ENCODE measurements at places on chromosomes 13 and 19. TPM values are rescaled to one million over a fixed set of nuclear protein-coding genes. Genes with fewer than 3 reads are reported as not detected.

GDF15 gene
- 49.9 TPM for total RNA-seq

RNF17 gene
- 0.86 TPM for total RNA-seq

C13orf42 gene
- not detected for total RNA-seq

MEX3D gene
- total RNA-seq, result 48.6 TPM

CGB5 gene
- not detected for total RNA-seq

REEP6 gene
- total RNA-seq, result 0.97 TPM

SIGLEC5 gene
- total RNA-seq, result not detected

PCP2 gene
- not detected for total RNA-seq

- DNase-seq, result peak; percentile 97
Observed at GRCh38 chr19:11091703-11092153, 2.5 kb downstream of the LDLR start.

GRCh38 chr19:32324631-32325285 lies 20.7 kb upstream of the ZNF507 start:
- DNase-seq, result no peak

- DNase-seq, result no peak
Observed at GRCh38 chr19:13032837-13033236, 37.6 kb downstream of the NFIX start.

GRCh38 chr13:71877256-71877653 lies 10.3 kb upstream of the DACH1 start:
- DNase-seq, result no peak

- peak; percentile 53 for DNase-seq
Observed at GRCh38 chr13:44879452-44880058, 109.7 kb downstream of the NUFIP1 start.

GRCh38 chr13:41370736-41371135 lies 59.7 kb downstream of the NAA16 start:
- DNase-seq, result peak; percentile 53

DNA sequence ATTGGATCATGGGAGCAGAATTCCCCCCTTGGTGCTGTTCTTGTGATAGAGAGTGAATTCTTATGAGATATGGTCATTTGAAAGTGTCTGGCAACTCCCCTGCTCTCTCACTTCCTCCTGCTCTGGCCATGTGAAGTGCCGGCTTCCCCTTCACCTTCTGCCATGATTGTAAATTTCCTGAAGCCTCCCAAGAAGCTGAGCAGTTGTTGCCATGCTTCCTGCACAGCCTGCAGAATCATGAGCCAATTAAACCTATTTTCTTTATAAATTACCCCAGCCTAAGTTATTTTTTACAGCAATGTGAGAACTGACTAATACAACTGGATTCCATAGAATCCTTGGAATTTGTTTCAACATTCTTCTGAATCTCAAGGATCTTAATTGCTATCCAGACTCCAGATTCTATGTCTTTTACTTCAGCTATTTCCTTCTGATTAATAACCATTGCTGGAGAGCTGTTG lies 328.1 kb downstream of the SLITRK5 start:
- DNase-seq, result no peak

DNA sequence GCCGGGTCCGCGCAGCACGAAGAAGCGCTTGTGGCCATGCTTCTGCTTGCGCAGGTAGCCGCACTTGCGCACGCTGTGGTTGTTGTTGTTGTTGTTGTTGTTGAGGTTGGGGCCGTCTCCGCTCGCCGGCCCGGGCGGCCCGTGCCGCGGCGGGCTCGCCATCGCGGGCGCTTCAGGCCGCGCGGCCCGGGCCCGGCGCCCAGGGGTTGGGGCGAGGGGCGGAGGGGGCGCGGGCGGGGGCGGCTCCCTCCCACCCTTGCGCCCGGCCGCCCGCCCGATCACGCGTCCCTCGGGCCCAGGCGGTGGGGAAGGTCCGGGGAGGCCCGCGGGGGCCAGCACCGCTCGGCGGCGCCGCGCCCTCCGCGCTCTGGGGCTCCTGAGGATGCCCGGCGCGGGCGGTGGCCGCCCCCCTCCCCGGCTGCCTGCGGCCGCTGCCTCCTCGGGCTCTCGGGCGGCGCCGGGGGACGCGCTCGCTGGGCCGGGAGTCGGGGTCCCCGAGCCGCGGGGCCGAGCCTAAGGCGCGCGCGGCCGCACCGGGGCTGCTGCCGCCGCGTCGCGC lies 412 bp downstream of the IRS2 start:
- DNase-seq, result no peak

GRCh38 chr13:95117092-95117491 lies 184.2 kb downstream of the ABCC4 start:
- DNase-seq, result no peak

DNA sequence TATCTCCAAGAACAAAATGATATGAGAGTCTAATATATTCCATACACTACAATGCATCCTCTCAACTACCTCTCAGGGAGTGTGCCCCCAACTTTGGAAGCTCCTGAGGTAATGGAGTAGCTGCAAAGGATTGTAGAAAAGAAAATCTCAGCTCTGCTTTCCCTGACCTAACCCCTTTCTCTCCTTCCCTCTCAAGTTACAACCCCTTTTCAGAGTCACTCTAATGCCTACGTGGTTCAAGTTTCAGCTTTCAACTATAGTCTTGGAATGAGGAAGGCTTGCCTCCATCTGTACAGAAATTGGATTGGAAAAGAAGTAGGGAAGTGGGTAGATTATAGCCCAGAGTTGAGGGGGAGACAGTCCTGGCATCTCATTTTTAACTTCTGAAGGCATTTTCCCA lies 256.0 kb downstream of the PCDH9 start:
- DNase-seq, result no peak

GRCh38 chr19:1105008-1105872 lies 1.4 kb downstream of the GPX4 start:
- DNase-seq, result peak; percentile 51

- no peak for DNase-seq
Observed at GRCh38 chr19:530134-531008, 1.2 kb upstream of the CDC34 start.

- DNase-seq, result no peak
Observed at GRCh38 chr13:112997188-112998130, 28.4 kb downstream of the MCF2L start.

- DNase-seq, result no peak
Observed at GRCh38 chr13:114296902-114297301, 15.5 kb downstream of the UPF3A start.

DNA sequence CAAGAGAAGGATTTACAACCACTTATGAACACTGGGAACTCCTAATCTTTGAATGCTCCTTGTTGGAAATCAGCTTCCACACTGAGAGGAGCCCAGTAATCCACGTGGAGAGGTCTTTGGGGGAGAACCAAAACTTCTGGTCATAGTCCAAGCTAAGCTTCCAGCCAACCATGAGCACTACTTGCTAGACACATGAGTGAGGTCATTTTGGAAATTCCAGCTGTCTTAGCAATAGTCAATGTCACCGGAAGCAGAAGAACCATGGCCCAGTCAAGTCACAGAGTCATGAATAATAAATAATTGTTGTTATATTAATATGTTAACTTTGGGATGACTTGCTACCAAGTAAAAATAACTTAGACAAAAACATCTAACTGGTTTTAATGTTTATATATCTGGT lies 324.9 kb upstream of the SGCG start:
- no peak for DNase-seq

GRCh38 chr13:91804724-91805123 lies 406.3 kb downstream of the GPC5 start:
- no peak for DNase-seq

- DNase-seq, result no peak
Observed at GRCh38 chr13:51834581-51835171, 10.3 kb downstream of the TMEM272 start.

GRCh38 chr13:111399776-111400538 lies 79.5 kb downstream of the TEX29 start:
- no peak for DNase-seq

DNA sequence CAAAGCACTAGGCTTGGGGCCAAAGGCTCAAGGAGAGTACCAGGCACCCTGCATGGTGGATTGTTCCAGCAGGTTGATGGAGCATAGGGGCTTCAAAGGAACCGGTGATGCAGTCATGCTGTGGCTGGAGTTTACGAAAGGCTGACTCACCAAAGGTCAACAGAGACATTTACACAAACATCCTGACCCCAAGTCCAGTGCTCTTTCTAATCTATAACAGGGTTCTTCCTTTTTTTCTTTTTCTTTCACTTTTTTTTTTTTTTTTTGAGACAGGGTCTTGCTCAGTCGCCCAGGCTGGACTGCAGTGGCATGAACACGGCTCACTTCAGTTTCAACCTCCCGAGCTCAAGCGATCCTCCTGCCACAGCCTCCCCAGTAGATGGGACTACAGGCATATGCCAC lies 35.6 kb upstream of the TPTE2 start:
- DNase-seq, result peak; percentile 80

DNA sequence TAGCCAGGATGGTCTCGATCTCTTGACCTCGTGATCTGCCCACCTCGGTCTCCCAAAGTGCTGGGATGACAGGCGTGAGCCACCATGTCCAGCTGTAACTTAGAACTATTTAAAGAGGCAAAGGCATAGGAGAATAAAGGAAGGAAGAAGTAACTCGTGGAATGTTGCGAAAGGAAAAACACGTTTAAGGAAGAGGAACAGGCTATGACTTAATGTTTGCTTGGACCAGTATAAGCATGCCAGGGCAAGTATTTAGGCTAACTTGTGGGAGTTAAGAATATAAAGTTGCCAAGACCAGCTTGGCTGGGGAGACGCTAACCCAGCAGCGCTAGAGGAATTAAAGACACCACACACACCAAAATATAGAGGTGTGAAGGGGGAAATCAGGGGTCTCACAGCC lies 33.5 kb downstream of the ZNF844 start:
- no peak for DNase-seq

DNA sequence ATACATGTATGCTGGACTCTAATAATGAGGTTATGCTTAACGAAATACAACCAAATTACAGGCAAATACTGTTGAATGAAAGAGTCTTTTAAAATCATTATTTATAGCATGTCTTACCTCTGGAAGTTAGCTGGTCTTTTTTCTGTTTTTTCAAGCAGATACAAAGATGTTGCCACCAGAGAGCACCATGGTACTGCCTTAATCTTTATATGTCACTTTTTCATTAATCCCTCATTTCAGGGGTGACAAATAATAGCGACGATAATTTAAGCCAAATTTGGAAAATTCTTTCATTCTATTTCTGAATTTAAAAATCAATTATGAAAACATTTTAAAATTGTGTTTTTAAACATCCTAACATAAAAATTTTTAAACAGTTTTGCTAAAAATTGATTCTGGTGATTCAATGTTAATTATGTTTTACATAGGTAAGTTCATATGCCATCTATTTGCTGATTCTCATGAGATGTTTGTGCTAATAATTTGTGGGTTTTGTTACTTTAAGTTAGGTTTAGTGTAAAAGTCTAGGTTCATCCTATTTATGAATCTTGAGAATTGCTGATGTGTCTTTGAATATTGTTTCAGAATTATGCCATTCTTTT lies 379.3 kb upstream of the SGCG start:
- peak; percentile 30 for DNase-seq

DNA sequence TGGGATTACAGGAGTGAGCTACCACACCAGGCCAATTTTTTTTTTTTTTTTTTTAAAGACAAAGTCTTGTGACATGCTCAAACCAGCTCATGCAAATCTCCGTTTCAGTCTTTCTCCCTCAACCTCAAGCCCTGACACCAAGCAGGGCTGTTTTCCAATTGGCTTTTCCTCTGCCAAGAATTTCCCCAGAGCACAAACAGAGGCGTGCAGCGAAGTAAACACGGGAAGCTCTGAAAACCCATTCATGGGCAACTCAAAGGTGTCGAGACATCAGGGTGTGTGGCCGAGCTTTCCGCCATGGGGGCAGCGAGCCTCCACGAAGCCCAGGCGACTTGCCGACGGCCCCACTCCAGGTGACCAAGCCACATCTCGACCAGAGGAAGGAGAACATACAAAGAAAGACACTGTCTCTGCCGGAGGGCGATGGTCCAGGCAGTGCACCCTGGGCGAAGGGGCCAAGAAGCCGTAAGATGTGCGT lies 70.0 kb downstream of the INSR start:
- peak; percentile 61 for DNase-seq

GRCh38 chr13:33111414-33112110 lies 95.3 kb downstream of the KL start:
- peak; percentile 90 for DNase-seq

DNA sequence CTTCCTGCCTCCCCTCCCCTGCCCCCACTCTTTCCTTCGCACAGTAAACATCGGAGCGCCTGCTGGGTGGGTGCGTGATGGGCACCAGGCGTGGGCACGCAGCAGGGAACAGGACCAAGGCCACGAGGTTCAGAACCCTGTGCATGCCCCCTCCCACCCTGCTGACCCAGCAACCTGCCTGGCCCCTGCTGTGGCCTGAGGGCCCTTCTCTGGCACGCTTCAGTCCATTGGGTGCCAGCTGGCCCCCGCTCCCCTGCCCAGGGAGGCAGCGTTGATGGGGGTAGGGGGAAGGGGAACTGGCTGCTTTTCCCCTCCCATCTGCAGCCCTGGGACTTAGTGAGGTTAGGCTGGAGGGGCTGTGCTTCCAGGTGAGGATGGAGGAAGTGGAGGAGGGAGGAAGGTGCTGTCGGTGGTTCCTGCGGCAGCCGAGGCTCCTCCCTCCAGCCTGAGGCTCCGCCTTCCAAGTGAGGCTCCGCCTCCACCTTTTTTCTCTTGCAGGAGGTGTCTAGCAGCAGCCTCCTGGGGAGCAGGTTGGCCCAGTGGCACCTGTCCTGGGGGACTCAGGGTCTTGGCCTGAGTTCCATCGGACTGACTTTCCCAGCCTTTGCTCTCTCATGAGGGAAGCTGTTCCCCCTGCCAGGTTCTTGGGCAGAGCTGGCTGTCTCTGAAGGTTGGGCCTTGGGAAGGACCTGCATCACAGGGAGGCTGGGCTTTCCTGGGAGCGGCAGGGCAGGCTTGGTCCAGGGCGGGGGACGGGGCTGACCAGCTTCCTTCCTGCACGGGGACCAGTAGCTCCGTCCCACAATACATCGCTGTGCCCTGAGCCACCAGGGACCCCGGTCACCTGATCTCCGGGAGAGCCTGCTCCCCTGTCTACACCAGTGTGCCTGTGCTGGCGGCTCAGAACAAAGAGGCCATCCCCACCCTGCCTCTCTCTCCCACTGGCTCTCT lies 7.3 kb downstream of the PIAS4 start:
- no peak for DNase-seq

DNA sequence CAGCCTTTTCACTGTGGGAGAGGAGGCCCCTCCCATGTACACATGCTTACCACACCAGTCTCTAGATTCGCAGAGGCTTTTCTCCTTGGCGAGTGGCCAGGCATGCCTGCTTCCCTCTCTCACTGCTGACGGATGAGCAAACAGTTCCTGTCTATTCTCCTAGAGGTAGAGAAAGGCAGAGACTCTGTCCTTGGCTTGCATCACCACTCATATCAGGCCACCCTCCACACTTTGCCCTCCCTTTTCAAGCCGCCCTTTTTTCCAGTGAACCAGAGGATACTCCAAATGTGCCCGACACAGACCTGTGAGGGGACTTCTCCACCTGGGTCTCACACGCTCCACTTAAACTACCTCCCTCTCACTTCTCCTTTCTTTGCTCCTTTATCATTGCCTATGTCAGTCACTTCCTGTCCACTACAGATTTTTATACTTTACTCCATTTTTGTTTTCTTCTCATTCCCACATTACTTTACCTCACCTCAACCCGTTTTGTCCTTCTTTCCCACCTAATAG lies 284.6 kb downstream of the DNAJC15 start:
- DNase-seq, result peak; percentile 97

Measured in fibroblast of villous mesenchyme (primary cell).